ENCODE measurements at places on chromosomes 5 and 9. TPM values are rescaled to one million over a fixed set of nuclear protein-coding genes. Genes with fewer than 3 reads are reported as not detected.

- H3K4me1 ChIP-seq: no peaks in the 10 kb centered on the region
- H3K27ac ChIP-seq: no peak overlapping the region
- H3K4me3 ChIP-seq: no peak overlapping the region
- no peaks in the 10 kb centered on the region for H3K36me3 ChIP-seq
- no peaks in the 10 kb centered on the region for H3K27me3 ChIP-seq
These were observed 120.0 kb upstream of the ACOT12 start for GRCh38 chr5:81513982-81514381.

DNA sequence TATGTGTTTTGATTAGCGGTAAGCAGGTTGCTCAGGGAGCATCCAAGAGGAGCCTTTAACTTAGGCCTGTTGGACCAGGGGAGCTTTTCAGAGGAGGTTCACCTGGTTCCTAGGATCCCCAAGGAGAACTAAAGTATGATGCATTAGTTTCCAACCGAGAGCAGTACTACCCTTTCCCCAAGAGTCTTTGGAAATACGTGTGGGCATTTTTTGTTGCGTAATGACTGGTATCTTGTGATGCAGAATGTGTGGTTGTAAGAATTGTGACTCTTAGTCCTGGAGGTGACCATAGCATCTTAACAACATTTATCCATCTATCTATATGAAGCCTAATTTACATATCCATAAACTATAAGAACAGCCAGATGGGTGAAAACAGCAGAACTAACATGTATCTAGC is 11.0 kb downstream of the CFAP95 start:
- no peaks in the 10 kb centered on the region for H3K27me3 ChIP-seq
- H3K27ac ChIP-seq: no peak overlapping the region
- no peak overlapping the region for H3K4me3 ChIP-seq
- H3K36me3 ChIP-seq: peaks cover 8% of the 10 kb centered on the region

GRCh38 chr9:128727640-128728248 is 3.8 kb upstream of the ZDHHC12 start:
- H3K27me3 ChIP-seq: no peaks in the 10 kb centered on the region
- peak overlapping the region; percentile 66 for H3K27ac ChIP-seq
- H3K4me1 ChIP-seq: peaks cover 44% of the 10 kb centered on the region
- no peak for DNase-seq

DNA sequence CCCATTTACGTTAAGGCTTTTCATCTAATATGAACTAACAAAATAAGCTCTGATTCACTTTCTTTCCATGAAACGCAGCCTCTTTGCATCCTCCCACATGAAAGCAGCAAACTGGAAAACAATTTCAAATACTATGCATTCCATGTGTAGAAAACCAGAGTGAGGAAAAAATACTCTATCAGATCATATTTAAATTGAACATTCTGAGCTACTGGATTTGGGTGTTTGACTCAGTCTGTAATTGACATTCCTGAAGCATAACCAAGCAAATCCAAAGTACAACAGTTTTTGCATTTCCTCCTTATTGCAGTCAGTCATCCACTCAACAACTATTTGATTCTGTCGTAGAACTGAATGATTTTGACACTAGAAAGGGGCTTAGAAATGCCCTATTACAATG is 399.1 kb upstream of the NMUR2 start:
- no peak for DNase-seq
- H3K27me3 ChIP-seq: no peaks in the 10 kb centered on the region
- H3K4me1 ChIP-seq: no peaks in the 10 kb centered on the region

GRCh38 chr9:22158927-22159346 is 149.8 kb upstream of the CDKN2B start:
- no peak overlapping the region for H3K4me3 ChIP-seq
- no peaks in the 10 kb centered on the region for H3K36me3 ChIP-seq
- peaks cover 38% of the 10 kb centered on the region for H3K27me3 ChIP-seq

DNA sequence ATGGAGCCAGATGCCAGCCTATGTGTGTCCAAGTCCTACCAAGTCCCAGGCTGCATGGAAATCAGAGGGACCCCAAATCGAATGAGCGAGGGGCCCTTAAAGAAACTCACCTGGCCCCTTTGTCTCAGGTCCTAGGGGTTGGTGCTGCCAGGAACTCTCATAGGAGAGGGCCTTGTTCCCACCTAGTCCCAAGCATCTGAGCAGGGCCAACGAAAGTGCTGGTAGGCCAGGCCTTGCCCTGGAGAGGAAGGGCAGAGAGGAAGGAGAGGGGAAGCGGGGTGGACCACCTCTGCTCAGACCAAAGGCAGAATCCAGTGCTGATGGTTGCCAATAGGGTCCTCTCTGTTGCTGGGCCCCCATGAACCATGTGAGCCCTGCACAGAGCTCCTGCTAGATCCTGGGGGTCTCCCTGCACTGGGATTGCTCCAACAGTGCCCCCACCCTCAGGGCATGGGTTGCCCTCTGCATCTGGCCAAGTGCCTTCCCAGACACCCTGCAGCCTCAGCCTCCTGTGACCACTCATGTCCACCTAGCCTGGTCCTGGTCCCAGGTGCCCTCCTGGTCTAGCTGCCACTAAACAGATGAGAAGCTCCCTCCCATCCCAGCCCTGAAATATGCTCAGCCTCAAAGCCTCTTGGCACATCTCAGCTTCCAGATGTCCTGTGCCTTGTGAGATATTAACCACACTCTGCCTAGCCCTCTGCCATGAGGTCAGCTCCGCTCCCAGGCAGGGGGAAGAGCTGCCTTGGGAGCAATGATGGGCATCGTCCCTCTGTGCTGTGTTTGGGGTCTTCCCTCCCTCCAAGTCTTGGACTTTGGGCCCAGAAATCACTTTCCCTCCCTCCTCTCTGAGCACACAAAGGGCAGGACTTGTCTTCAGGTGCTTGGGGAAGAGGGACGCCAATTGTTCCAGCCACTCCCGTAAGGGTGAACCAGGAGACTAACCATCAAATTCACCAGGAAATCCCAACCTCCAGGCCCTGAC is 109.6 kb downstream of the ADAMTS2 start:
- no peak overlapping the region for H3K27ac ChIP-seq
- no peaks in the 10 kb centered on the region for H3K36me3 ChIP-seq
- H3K4me3 ChIP-seq: no peak overlapping the region
- DNase-seq: no peak
- H3K4me1 ChIP-seq: no peaks in the 10 kb centered on the region

DNA sequence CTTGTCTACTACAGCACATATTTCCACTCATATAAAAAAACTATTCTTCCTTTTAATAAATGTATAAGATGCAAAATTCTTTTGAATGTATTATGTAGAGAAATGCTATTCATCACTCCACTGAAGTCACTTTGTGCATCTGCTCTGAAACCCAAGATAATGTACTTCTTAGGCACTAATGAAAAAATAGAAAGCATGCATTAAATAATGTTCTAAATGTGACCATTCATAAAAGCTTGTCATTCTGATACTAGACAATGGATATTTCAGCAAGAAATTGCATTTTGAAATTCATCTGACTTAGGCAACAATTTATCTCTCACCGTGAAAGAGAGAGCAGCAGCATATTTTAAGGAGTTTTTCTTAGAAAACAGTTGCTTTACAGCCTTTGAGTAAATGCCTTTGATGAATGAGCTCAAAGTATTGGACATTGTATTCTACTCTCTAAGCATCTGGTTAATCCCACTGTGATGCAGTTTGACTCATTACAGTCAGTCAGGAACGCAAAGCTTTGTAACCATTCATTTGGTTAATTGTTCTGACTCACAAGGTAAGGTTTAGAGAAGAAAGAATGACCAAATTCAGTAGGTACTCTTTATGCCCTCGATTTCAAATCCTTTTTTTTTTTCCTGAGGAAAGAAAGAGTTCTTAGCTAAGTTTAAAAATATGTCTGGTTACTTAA is 2233.8 kb upstream of the C9orf72 start:
- no peak overlapping the region for H3K4me3 ChIP-seq
- no peaks in the 10 kb centered on the region for H3K36me3 ChIP-seq
- no peaks in the 10 kb centered on the region for H3K4me1 ChIP-seq
- H3K27me3 ChIP-seq: no peaks in the 10 kb centered on the region
- no peak overlapping the region for H3K27ac ChIP-seq
- no peak for DNase-seq

- H3K27me3 ChIP-seq: no peaks in the 10 kb centered on the region
- DNase-seq: no peak
- H3K4me1 ChIP-seq: no peaks in the 10 kb centered on the region
- no peak overlapping the region for H3K4me3 ChIP-seq
These were observed 125.3 kb downstream of the ADAMTS2 start for GRCh38 chr5:179219661-179220620.

DNA sequence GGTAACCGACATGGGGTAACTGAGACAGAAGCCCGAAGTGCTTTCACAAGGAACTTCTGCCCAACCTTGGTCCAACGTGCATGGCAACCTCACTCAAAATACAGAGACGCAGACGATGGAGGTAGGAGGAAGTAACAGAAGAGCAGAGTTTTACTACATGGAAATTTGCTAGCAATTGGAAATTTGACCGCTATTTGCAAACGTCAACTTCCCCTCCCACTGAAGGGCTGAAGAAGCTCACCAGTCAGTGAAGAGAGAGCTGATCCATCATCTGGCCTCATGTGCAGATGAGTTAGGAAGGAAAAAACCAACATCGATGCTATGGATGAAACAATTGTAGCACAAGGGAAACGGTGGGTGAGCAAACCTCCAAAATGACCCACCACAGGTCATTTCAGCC is 196.7 kb downstream of the RGS3 start:
- peaks cover 31% of the 10 kb centered on the region for H3K27me3 ChIP-seq
- H3K4me1 ChIP-seq: no peaks in the 10 kb centered on the region
- H3K27ac ChIP-seq: no peak overlapping the region
- H3K36me3 ChIP-seq: no peaks in the 10 kb centered on the region

Gene NTNG2
- total RNA-seq: 4.8 TPM

Gene CTNND2
- total RNA-seq: not detected

Gene PCDHB8
- total RNA-seq: not detected

Gene DEPDC1B
- 50.8 TPM for total RNA-seq

Gene CBY3
- total RNA-seq: 0.55 TPM

Gene S1PR3
- total RNA-seq: not detected
